ENCODE measurements at places on chromosomes 1 and 21. TPM values are rescaled to one million over a fixed set of nuclear protein-coding genes. Genes with fewer than 3 reads are reported as not detected.

- H3K4me3 ChIP-seq, result no peak overlapping the region
- no peaks in the 10 kb centered on the region for H3K27me3 ChIP-seq
- H3K36me3 ChIP-seq, result no peaks in the 10 kb centered on the region
- H3K4me1 ChIP-seq, result peaks cover 10% of the 10 kb centered on the region
- no peak overlapping the region for H3K27ac ChIP-seq
- no peak for DNase-seq
Observed at GRCh38 chr1:59689730-59690129, 125.0 kb upstream of the HOOK1 start.

DNA sequence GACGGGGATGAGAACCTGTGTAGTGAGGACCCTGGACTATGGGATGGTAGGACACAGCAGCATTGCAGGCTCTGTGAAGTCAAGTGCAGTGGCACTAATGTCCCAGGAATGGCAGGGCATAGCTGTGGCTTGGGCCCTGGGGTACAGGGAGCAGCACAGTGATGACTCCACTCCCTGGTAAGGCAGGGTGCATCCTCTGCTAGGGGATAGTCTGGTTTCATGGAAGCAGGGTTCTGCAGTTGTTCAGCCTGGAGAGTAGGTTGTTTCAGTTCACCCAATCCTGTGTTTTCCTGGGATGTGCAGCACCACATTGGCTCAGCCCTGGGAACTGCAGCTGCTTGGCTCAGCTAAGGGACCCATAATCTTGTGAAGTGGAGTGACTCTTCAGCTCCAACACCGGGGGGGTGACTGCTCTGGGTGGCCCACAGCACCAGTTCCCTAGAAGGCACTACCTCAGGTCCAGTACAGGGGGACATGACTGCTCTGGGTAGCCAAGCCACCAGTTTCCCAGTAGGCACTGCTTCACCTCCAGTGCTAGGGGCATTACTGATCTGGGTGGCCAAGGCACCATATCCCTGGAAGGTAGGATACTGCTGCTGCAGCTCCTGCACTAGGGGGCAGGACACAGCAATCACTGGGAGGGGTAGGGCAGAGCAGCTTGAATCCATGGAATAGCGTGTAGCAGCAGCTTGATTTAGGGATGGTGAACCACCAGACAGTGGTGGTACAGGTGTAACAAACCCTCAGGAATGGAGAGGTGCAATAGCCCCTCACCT is 15.3 kb upstream of the C1orf185 start:
- no peaks in the 10 kb centered on the region for H3K4me1 ChIP-seq
- DNase-seq, result no peak
- H3K27me3 ChIP-seq, result peaks cover 20% of the 10 kb centered on the region
- no peak overlapping the region for H3K4me3 ChIP-seq
- no peak overlapping the region for H3K27ac ChIP-seq
- H3K36me3 ChIP-seq, result no peaks in the 10 kb centered on the region

DNA sequence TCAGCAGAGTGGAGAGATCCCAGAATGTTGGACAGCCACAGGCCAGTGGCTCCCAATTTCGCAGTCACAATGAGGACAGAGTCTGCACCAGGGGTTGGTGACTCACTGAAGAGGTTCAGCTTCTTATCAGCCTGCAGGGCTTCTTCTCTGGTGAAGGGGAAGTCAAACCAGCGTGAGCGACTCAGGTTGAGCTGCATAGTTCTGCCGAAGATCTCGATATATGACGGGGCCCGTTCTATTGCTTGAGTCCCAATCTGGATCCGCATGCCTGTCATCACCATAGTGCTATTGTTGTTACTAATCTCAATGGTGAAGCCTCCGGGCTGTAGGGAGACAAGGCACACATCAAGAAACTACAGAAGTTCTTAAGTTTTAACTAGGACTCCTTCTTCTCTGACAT is 58.5 kb downstream of the UBR4 start:
- H3K27ac ChIP-seq, result no peak overlapping the region
- H3K4me3 ChIP-seq, result no peak overlapping the region
- H3K4me1 ChIP-seq, result no peaks in the 10 kb centered on the region

- DNase-seq, result no peak
- no peaks in the 10 kb centered on the region for H3K36me3 ChIP-seq
- H3K27ac ChIP-seq, result no peak overlapping the region
- H3K4me1 ChIP-seq, result peaks cover 8% of the 10 kb centered on the region
- H3K27me3 ChIP-seq, result no peaks in the 10 kb centered on the region
Observed at GRCh38 chr1:100736324-100736723, 16.8 kb downstream of the VCAM1 start.

- H3K36me3 ChIP-seq, result peaks cover 25% of the 10 kb centered on the region
- peak; percentile 10 for DNase-seq
- no peaks in the 10 kb centered on the region for H3K27me3 ChIP-seq
- peaks cover 6% of the 10 kb centered on the region for H3K4me1 ChIP-seq
- H3K4me3 ChIP-seq, result peak overlapping the region; percentile 94
Observed at GRCh38 chr21:32611471-32611997, 643 bp downstream of the CFAP298 start.

DNA sequence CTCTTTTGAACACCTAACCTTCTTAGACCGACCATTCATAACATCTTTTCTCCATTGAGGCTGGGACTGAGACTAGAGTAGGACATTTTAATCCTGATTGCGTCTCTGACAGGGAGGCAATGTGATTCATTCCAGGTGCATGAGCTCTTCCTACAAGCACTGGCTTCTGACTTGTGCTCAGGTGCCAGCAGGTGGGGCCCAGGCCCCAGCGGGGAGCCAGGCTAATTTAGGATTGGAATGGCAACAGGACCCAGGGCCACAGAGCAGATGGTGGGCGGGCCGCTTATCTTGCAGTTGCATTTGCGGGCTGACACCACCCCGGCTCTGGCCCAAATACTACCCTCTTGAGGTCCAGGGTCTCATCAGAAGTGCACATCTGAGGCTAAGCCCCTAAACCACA is 4.1 kb downstream of the GPA33 start:
- no peak overlapping the region for H3K27ac ChIP-seq
- H3K36me3 ChIP-seq, result no peaks in the 10 kb centered on the region
- peaks cover 3% of the 10 kb centered on the region for H3K27me3 ChIP-seq
- no peak for DNase-seq
- H3K4me3 ChIP-seq, result no peak overlapping the region

GRCh38 chr1:18004278-18004677 is 103.3 kb upstream of the IGSF21 start:
- no peak overlapping the region for H3K27ac ChIP-seq
- H3K36me3 ChIP-seq, result no peaks in the 10 kb centered on the region
- no peak for DNase-seq
- H3K27me3 ChIP-seq, result peaks cover 44% of the 10 kb centered on the region
- H3K4me1 ChIP-seq, result no peaks in the 10 kb centered on the region
- H3K4me3 ChIP-seq, result no peak overlapping the region

DNA sequence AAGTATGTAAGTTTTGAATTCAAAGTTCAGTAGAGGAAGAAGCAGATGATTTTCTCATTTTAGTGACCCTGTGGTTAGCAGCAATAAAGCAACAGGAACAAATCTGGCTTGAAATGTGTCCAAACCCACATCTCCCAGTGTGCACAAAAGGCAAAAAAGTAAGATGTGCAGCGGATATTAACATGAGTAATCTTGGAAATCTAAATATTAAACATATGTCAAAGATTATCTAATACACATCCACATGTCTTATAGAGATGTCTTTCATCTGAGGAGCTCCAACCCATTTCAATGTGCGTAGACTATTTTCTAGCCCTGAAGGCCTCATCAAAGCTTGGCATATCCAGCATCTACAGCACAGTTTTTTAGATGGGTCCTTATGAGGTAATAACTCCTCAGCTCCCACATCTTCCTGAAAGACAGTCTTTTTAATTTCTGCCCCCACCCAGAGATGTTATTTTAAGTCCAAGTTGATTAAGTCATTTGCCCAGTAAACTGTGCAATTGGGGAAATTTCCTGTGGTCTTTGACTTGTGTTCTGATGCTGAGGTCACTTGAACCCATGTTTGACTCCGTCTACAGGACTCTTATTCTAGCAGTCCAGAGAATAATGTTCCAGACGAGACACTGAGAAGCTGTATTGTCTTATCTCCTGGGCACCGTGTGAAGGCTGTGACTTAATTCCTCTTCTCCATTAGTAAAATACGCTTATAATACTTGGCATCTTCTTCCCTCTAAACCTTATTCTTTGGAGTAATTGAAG is 73.7 kb downstream of the LMO4 start:
- H3K27me3 ChIP-seq, result no peaks in the 10 kb centered on the region
- H3K4me1 ChIP-seq, result peaks cover 27% of the 10 kb centered on the region
- H3K27ac ChIP-seq, result no peak overlapping the region
- no peaks in the 10 kb centered on the region for H3K36me3 ChIP-seq
- DNase-seq, result peak; percentile 65

DNA sequence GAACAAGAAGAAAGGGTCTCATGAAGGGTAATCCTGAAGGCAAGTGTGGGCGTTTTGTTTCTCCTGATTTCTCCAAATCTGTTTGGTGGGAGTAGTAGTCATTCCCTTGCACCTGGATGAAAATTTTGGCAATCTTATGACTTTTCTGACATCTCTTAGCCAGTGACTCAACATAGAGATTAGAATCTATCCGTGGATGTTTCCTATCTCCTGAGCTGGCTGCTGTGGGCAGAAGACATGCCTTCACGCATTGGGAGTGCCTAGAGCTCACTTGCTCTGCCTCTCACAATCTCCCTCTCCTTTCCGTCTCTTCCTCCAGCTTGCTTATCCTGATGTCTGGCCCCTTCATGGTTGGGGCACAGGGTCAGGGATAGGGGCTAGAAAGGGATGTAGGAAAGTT is 174.2 kb upstream of the NFIA start:
- DNase-seq, result no peak
- H3K27me3 ChIP-seq, result no peaks in the 10 kb centered on the region
- H3K36me3 ChIP-seq, result no peaks in the 10 kb centered on the region
- peaks cover 35% of the 10 kb centered on the region for H3K4me1 ChIP-seq

- H3K36me3 ChIP-seq, result no peaks in the 10 kb centered on the region
- no peak for DNase-seq
- no peak overlapping the region for H3K27ac ChIP-seq
- no peaks in the 10 kb centered on the region for H3K27me3 ChIP-seq
Observed at GRCh38 chr1:11931845-11932244, 2.7 kb upstream of the PLOD1 start.

DNA sequence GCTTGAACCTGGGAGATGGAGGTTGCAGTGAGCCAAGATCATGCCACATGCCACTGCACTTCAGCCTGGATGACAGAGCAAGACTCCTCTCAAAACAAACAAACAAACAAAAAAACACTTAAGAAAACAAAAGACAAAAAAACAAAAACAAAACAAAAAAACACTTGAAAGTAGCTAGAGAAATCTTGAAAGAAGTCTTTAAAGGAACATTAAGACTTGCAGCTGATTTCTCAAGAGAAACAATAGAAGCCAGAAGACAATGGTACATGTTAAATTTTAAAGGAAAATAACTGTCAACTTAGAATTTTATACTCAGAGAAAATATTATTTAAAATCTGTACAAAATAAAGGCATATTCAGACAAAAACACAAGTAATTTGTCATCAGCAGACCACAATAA is 71.3 kb downstream of the HLX start:
- H3K27ac ChIP-seq, result no peak overlapping the region
- no peak overlapping the region for H3K4me3 ChIP-seq
- no peak for DNase-seq
- no peaks in the 10 kb centered on the region for H3K27me3 ChIP-seq

The CHRNB2 gene
- total RNA-seq, result 3.5 TPM

The OR10J1 gene
- not detected for total RNA-seq

The SPAG17 gene
- not detected for total RNA-seq

The CYP4A22 gene
- not detected for total RNA-seq

The DMBX1 gene
- 1.4 TPM for total RNA-seq

The CDKN2C gene
- total RNA-seq, result 53.5 TPM

The KRTAP19-1 gene
- not detected for total RNA-seq

Data from A673 (cell line).